ENCODE measurements at places on chromosomes 16 and 17.

- DNase-seq, result no peak
These were observed 38.5 kb upstream of the NOL11 start for GRCh38 chr17:67679225-67679624.

DNA sequence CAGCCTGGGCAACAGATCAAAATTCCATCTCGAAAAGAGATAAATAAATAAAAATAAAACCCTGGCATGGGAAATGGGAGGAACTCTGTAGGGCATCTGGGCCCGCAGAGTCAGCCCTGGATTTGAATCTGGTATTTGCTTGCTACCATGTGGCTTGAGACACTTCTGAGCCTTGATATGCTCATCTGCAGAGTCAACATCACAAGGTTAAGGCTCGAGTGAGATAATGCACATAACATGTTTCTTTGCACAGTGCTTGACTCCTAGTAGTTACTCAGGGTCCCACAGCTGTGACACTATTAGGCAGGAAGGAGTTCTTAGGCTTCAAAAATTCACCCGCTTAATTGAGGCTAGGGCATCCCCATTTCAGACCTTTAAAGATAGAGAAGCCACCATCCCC, 21.3 kb downstream of the CDK5RAP3 start:
- no peak for DNase-seq

- no peak for DNase-seq
These were observed 114.6 kb downstream of the SLC39A11 start for GRCh38 chr17:72977771-72978417.

DNA sequence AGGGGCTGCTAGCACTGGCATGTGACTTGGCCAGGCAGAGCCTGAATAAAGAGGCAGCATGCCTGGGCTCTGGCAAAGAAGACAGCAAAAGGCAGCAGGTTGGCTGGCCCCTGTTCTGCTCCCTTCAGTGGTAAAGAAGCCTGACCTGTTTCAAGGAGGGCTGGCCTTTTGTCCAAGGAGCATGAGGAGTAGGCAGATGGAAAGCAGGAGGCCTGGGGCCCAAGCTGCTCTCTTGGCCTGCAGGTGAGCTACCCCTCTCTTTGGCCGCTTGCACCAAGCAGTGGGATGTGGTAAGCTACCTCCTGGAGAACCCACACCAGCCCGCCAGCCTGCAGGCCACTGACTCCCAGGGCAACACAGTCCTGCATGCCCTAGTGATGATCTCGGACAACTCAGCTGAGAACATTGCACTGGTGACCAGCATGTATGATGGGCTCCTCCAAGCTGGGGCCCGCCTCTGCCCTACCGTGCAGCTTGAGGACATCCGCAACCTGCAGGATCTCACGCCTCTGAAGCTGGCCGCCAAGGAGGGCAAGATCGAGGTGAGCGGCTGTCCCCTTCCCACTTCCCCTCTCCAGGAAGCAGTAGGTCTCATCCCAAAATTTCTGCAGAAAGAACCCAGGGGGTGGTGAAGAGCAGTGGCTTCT, 8.0 kb downstream of the TRPV2 start:
- no peak for DNase-seq

- DNase-seq, result no peak
These were observed 3.3 kb upstream of the SLFN12L start for GRCh38 chr17:35540589-35541404.

GRCh38 chr16:75279305-75279704, 27.9 kb upstream of the BCAR1 start:
- DNase-seq, result no peak

DNA sequence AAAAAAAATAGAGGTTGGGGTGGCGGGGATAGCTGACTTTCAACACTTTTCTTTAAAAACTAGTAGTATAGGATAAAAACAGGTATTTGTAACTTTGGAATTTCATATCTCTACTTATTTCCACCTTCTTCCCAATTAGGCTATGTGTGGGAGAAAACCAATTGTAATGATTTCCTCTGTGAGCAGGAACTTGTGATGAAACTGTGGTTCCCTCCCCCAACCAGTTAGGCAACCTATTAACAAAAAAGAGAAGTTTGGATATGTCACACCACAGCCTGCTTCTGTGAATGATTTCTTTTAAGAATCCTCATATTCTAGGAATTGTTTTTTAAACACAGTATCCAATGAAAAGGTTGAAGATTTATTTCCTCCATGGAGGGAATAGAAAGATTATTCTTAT, 1.9 kb downstream of the IGSF6 start:
- DNase-seq, result no peak

- no peak for DNase-seq
These were observed 35.0 kb downstream of the DEF8 start for GRCh38 chr16:89983536-89983935.

DNA sequence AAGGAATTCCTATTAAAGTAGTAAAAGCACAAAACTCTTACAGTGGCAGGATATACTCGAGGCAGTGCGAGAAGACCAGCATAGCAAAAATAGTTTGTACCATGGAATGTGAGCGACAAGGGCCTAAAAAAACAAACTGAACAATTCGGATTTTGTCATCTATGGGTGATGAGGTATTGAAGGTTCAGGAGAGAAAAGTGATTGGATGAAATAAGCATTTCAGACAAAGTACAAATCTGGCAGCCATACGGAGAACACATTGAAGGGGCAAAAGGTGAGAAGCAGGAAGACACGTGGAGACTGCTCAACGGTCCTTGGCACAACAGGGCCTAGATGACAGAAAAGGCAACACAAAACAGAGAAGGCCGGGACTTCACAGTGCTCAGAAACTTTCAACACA, 22.5 kb downstream of the MYH10 start:
- no peak for DNase-seq

- no peak for DNase-seq
These were observed 11.2 kb upstream of the CPSF4L start for GRCh38 chr17:73272906-73273218.

DNA sequence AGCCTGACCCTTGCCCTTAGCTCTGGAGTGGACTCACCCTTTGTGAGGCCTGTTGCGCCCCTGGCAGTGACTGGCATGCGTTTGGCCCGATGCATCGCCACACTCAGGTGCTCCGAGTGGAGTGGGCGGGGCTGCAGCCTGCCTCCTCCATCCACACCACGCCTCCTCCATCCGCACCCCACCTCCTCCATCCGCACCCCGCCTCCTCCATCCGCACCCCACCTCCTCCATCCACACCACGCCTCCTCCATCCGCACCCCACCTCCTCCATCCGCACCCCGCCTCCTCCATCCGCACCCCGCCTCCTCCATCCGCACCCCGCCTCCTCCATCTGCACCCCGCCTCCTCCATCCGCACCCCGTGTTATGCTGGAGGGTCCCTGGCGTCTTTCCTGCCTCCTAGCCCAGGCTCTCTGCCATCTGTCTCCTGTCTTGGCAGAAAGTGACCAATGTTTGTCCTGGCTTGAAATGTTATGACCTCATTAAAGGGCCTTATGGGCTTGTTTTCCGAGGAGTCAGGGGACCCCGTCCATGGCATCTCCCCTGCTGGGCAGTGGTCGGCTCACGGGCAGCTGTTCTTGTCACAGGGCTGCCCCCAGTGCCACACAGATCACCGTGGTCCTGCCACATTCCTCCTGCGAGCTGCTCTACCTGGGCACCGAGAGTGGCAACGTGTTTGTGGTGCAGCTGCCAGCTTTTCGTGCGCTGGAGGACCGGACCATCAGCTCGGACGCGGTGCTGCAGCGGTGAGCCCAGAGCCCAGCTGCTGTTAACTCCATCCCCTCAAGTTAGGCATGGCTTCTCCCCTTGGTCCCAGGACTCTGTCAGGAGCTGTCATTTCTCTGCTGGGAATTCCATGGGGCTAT, 28.7 kb upstream of the MYO15B start:
- DNase-seq, result no peak

Measured in GM12878 (cell line).